ENCODE measurements at places on chromosomes 6 and 20. TPM values are rescaled to one million over a fixed set of nuclear protein-coding genes. Genes with fewer than 3 reads are reported as not detected.

DNA sequence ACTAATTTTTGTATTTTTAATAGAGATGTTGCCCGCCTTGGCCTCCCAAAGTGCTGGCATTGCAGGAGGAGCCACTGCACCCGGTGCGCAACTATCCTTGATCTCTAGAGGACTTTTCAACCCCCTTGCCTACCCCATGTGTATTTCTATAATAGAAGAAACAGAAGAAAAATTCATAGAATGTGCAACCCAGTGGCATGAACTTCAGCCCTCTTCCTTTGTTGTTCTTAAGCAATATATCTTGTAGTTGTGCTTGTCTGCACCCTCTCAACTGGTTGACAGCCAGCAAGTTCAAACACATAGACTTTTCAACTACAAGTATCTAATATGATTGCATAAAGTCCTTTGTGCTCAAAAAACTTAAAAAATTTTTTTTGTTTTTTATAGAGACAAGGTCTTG, 72.3 kb upstream of the NCOA3 start:
- DNase-seq: no peak

DNA sequence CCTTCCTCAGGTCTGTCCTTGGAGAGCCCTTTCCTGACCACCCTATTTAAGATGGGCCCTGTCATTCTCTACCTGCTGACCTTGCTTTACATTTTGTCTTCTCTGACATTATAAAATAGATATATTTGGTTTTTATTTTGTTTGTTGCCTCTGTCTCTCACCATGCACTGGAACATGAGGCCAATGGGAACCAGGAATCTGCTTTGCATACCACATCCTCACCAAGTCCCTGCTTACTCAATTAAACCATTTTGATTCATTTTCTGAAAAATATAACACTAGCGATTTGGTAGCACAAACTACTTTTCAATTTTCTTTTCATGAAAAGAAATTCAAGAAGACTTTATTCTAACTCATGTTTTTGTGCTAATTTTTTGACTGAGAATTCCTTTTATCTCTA, 32.8 kb upstream of the POPDC3 start:
- DNase-seq: no peak

- DNase-seq: no peak
Observed at GRCh38 chr6:31829633-31830283, 2.2 kb downstream of the HSPA1B start.

The AKAP12 gene
- 113 TPM for polyA plus RNA-seq

The SLC17A1 gene
- 0.08 TPM for polyA plus RNA-seq

The KCNB1 gene
- polyA plus RNA-seq: 0.48 TPM

Measured in right lung (tissue), 10 donors.